Stimulated activated CD4-positive, alpha-beta T cell treated with anti-CD3 and anti-CD28 coated beads, Interleukin-1b, Interleukin-23, amount 100 ng/mL, for 1 hour (primary cell): ENCODE measurements at places on chromosomes 16 and 17.

DNA sequence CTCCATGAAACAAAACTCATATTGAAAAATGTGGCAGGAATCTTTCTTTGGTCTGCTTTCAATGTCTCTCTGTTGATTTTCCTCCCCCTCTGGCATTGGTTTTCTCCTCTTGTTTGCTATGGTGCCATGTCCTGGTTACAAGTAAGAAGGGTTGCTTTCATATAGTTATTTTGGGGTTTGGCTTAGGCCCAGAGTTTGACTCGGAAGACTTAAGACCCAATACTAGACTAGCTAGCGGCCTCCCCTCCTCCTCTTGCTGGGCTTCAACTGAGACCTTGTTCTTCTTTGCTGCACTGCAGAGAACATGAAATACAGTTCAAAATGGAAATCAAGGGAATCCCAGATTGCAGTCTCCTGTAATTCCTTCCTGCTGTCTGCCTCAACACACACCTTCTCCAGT, 30.0 kb upstream of the CLEC18A start:
- no peak for DNase-seq

GRCh38 chr16:57113042-57113453, 20.7 kb downstream of the CPNE2 start:
- DNase-seq, result no peak

DNA sequence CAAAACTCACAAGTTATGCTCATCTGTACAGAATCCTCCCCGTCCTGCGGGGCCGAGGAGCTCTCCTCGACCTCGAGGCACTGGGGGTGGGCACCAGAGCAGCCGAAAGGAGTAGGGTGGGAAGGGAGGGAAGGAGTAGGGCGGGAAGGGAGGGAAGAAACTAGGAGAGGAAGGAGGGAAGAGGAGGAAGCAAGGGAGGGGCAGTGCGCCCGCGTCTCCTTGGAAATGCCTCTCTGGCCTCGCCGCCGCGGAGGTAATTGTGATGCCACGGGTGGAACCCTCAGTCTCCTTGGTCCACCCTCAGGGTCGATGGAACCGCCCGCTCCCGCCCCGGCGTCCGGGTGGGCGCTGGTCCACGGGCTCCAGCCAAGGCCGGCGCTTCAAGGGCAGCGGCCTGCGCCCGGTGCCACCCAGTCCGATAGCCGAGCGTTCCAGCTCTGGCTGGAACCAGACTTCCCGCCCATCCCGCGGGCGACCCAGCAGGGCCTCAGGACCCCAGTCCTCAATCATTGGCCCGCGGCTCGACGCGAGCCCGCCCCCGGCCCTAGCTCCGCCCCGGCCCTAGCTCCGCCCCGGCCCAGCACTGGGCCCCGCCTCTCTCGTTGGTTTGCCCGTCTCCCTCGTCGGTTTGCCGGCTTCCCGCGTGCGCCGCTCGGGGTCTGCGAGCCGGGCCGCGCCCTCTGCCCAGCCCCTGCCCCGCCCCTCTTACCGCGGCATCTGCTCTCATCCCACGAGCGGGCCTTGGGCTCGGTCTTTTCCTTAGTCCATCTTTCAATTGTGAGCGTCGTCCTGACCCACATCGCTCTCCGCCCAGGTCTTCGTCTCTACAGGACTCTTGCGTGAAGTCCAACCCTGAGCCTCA, 596 bp downstream of the PROCA1 start:
- peak; percentile 75 for DNase-seq

GRCh38 chr16:31347445-31347844, 7.5 kb upstream of the ITGAX start:
- DNase-seq, result no peak

GRCh38 chr17:9095390-9095789, 74.1 kb downstream of the NTN1 start:
- no peak for DNase-seq

- DNase-seq, result no peak
These were observed 624.6 kb upstream of the EEF2KMT start for GRCh38 chr16:5722116-5722619.

DNA sequence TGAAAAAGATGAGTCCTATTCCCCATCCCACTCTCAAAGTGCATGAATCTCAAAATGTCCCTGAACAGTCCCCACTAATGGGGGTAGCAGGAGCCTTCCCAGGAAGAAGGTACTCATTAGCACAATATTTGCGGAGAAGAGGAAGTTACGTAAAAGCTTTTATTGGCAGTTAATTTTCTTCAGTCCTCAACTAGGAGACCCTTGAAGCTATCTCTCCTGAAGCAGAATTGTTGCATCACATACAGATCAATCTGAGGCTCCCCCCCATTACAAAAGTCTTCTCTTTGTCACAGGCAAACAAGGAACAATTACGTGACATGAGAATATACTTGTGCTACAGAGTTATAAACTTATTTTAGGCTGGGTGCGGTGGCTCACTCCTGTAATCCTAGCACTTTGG, 14.2 kb downstream of the SLFN12L start:
- DNase-seq, result no peak

- DNase-seq, result no peak
These were observed 824 bp upstream of the FBXL16 start for GRCh38 chr16:706189-707061.

- DNase-seq, result no peak
These were observed 13.8 kb upstream of the TMEM98 start for GRCh38 chr17:32914181-32914580.
